Activated CD8-positive, alpha-beta memory T cell treated with anti-CD3 and anti-CD28 coated beads, Interleukin-2, amount 10 ng/mL, durations not matched to agents 7 days and 5 days (primary cell): ENCODE measurements at places on chromosomes 11 and 22.

DNA sequence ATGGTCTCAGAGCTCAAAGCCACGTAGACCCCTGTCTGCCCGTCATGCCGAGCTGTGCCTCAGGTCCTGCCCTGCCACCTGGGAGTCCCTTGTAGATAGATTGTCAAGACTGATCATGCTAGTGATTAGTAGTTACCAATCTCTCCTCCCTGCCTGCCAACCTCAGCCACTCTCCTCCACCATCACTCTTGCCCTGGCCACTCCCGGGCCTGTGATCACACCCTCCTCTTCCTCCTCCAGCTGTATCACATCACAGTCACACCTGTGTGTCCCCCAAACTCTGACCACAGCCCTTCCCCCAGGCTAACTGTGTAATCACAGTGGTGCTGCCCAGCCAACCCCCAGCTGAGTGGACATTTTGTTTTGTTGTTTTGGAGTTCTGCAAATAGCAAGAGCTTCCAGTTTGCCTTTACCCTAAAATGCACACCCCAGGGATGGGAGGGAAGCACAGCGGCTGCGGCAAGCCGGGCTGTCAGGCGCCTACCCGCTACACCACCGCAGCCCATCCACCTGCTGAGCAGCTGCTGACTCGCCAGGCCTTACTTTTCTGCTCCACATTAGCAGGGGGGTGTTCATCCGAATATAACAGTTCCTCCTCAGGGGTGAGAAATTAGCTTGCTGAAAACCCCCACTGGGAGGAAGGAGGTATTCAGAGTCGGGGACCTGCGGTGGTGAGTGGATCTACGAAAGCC, 45.8 kb downstream of the LRFN4 start:
- no peak for DNase-seq

GRCh38 chr11:102564110-102564509, 33.6 kb upstream of the MMP7 start:
- no peak for DNase-seq

GRCh38 chr11:12764187-12764914, 90.1 kb downstream of the TEAD1 start:
- DNase-seq = no peak

GRCh38 chr22:50695421-50696250, 23.0 kb downstream of the SHANK3 start:
- DNase-seq = no peak

GRCh38 chr22:44535362-44536095, 37.5 kb upstream of the RTL6 start:
- no peak for DNase-seq

DNA sequence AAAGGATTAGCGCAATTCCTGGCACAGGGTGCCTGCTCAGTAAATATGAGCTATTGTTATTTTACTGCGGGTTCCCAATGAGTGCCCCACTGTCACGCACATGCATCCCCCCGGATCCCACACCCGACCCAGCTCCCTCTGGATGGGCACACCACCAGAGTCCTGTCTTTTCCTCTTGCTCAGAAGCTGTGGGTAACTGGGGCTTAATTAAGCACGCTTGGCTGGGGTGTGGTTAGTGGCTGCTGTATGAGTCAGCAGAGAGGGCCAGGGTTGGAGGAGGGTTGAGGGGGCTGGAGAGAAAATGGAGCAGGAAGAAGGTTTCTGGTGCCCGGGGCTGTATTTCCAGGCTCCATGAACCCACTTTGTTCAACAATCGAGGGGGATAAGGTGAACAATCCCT, 30.3 kb upstream of the NECTIN1 start:
- no peak for DNase-seq

- DNase-seq = no peak
Measured at GRCh38 chr11:113147249-113147648, 167.1 kb upstream of the TTC12 start.
